ENCODE measurements at places on chromosomes 7 and 10.
A peak's percentile ranks its signal among the peaks of the same experiment; 100 is the strongest.

- DNase-seq = no peak
Observed at GRCh38 chr10:96651998-96652431, 65.2 kb upstream of the TM9SF3 start.

DNA sequence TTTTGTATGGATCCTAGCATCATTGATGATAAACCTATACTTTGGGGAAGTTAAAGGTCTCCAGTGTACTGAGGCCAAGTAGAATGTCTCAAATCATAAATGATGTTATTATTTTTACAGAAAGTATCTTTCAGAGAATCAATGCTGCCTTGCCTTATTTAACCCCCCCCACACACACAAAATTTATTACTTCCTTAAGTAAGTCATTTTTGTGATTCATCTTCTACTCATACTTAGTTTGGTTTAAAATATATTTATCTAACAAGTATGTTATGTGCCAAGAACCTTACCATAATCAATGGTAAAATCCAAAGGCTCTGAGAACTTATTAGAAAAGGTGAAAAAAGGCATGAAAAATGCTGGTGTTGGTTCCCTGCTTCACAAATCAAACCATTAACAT lies 18.8 kb upstream of the CLDN12 start:
- peak; percentile 54 for DNase-seq

DNA sequence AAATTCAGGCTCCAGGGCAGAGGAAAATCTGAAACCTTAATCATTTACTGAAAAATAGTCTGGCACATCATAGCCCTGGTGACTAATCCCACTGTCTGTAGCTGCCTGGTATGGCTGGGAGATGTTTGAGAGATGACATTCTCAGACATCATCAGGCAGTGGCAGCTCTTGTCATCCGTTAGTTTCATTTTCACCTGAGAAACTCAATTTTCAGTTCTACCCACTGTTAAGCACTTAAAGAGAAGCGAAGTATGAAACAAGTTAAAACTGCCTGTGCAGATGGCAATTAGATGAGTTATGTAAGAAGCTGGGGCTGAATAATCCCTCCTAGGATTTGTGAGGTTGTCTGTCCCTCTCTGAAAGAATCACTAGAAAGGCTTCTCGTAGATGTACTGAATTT lies 150.2 kb downstream of the NSUN6 start:
- peak; percentile 57 for DNase-seq

DNA sequence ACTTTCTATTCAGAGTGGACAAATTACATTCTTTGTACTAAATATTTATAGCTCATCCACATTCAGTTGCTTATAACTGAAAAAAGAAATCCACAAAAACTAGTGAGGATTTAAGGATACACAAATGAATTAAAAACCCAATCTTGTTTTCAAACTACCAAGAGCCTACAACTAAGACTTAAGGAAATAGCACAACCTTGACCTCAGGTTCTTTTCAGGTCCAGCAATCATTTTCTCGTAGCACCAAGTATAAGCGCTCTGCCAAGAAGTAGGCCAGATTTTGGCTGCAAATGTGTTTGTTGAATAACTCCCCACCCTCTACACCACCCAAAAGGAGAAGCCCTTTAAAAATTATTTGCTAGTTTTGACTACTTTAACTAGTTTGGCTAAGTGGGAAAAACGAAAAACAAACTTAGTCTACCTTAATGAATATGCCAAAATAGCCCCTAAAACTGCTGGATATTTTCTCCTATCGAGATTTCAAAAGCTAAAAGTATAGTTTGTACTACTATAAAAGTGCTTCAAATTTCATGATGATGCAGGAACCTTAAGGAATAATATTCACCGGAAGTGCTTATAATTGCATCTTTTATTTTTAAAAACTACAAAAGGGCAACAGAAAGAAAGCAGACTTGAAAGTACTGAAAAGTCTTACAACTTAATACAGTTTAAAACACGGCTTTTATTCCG lies 2.7 kb upstream of the KMT2E start:
- no peak for DNase-seq

- no peak for DNase-seq
Observed at GRCh38 chr10:70588859-70589570, 13.5 kb downstream of the PRF1 start.

- no peak for DNase-seq
Observed at GRCh38 chr10:24984906-24985305, 31.1 kb downstream of the ENKUR start.

- DNase-seq = no peak
Observed at GRCh38 chr10:28120043-28120749, 121.3 kb upstream of the ODAD2 start.

DNA sequence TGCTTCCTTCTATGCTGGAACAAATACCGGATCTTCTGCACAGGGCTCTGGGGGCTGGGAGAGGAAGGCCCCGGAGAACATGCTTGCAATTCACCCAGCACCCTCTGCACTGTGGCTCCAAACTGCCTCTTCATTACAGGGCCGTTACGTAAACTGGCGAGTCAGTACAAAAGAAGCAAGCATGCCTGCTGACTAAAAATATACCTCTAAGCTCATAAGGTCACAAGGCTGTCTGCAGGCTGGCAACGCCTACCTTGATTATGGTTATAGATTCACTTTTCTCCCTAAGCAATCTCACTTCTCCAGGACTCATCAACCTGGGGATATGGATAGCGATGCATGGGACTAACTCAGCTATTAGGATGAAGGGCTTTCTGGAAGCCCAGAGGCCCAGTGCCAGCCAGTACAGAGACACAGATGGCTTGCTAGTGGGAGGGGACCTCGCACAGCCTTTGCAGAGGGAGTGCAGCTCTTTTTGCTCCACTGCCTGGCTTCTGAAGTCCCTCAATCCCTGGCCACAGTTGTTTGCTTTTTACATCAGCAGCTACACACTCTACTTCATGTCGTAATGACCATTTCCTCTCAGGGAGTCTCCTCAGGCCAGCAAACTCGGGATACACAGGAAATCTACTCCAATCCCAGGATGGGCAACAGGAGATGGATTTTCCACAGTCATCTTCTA lies 96.1 kb downstream of the SH3PXD2A start:
- DNase-seq = peak; percentile 75

GRCh38 chr10:3825862-3826351 lies 40.9 kb upstream of the KLF6 start:
- DNase-seq = no peak

DNA sequence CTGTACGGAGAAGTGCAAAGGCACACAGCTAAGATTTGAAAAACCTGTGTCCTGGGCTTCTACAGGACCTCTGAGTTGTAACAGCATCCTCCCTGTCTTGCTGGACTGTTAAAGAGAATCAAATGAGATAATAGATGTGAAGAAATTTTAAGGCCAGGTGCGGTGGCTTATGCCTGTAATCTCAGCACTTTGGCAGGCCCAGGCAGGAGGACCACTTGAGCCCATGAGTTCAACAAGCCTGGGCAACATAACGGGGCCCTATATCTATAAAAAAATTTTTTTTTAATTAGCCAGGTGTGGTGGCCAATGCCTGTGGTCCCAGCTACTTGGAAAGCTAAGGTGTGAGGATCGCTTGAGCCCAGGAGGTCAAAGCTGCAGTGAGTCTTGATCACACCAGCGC lies 2.9 kb upstream of the ARHGAP21 start:
- no peak for DNase-seq

GRCh38 chr10:116733566-116733965 lies 8.8 kb downstream of the HSPA12A start:
- DNase-seq = peak; percentile 81

DNA sequence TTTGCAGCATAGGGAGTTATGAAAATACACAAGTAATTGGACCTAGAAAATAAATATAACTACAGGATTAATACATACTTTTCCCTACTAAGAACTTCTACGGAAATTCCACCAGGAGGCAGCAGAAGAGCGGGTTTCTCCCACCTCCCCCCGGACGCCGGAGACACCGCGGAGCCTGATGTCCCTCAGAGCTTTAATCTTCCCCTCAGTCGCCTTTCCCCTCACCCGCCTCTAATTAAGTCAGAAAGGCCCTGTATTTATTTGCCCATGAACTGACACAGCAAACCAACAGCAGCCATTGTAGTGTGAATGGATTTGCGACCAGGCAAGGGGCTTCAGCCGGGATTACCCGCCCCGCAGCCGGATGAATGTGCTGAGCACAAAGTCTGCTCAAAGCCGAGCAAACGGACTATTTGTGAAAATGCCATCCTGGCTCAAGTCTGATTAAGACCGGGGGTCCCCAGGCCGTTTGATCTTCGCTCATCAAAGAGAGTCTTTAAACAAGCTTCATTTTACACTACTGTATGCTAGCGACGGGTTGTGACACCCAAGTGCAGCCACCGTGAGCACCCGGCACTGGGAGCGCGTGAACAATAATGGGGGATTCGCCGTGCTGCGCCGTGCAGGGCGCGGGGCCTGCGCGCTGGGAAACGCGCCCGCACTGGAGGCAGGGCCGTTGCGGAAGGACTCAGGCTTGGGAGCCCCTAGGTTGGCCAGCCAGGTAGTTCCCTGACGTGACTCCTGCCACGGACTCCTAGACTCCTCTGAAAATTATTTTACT lies 5.6 kb upstream of the DKK1 start:
- DNase-seq = peak; percentile 69

GRCh38 chr7:37545619-37546534 lies 97.2 kb upstream of the ELMO1 start:
- no peak for DNase-seq

- DNase-seq = no peak
Observed at GRCh38 chr10:78371136-78371535, 337.5 kb downstream of the RPS24 start.

DNA sequence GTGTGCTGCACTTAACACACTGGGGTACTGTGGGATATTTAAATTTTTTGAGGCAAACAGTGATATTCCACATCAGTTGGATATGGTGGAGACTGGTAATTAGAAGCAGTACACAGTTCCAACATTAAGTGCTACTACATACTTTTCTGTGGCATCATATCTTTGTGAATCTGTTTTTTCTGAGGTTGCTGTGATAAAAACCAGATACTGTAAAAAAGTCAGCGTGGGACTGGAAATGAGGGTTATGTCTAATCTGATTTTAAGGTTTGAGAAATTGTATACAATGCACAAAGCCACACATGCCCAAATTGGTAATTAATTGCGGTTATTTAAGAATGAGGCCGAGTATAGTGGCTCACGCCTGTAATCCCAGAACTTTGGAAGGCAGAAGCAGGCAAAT lies 41.2 kb downstream of the TBC1D12 start:
- DNase-seq = no peak

DNA sequence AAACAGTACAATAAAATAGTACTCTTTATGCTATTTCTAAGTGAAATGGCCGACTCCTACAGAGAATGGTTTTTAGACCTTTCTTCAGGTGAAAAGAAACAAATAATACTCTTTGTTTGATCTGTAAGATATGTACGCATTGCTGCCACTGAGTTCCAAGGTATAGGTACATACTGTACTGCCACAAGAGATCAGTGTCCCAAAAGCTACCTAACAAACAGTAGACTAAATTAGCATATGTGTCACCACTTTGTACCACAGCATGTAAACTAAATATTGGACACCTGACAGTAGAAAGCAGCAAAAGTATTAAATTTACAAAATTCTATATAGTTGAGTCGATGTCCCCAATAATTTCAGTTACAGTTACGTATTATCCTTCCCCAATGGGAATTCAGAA lies 14.4 kb downstream of the MTPN start:
- no peak for DNase-seq

Data from fibroblast of skin of back (primary cell).